ENCODE measurements at places on chromosomes 12 and 14. TPM values are rescaled to one million over a fixed set of nuclear protein-coding genes. Genes with fewer than 3 reads are reported as not detected.

The WNT1 gene
- not detected for total RNA-seq

The ARHGEF40 gene
- total RNA-seq, result 63.8 TPM

The SLC22A17 gene
- total RNA-seq, result 38.8 TPM

The AMN gene
- total RNA-seq, result not detected

The OR4K13 gene
- total RNA-seq, result 3.4 TPM

The RTN1 gene
- total RNA-seq, result 12.5 TPM

The SLCO1B1 gene
- total RNA-seq, result not detected

The TMEM132C gene
- 4.1 TPM for total RNA-seq

The COX8C gene
- not detected for total RNA-seq

The RD3L gene
- total RNA-seq, result not detected

The PROX2 gene
- total RNA-seq, result 0.72 TPM

The CLEC1A gene
- 3.1 TPM for total RNA-seq

The CLEC6A gene
- total RNA-seq, result 3.9 TPM

The GLIPR1L2 gene
- 2.9 TPM for total RNA-seq

The IL26 gene
- total RNA-seq, result not detected

The MDGA2 gene
- 1.7 TPM for total RNA-seq

The CCDC88C gene
- total RNA-seq, result 8.4 TPM

The RNF10 gene
- 86.9 TPM for total RNA-seq

The HOXC10 gene
- total RNA-seq, result 3.4 TPM

The KCNH3 gene
- 0.24 TPM for total RNA-seq

The SERPINA12 gene
- not detected for total RNA-seq

The PTPRB gene
- 29.4 TPM for total RNA-seq

The RIPK3 gene
- 5.3 TPM for total RNA-seq

The GALC gene
- 26.0 TPM for total RNA-seq

The CEP128 gene
- 8.9 TPM for total RNA-seq

The GPR162 gene
- 1.9 TPM for total RNA-seq

The P2RX4 gene
- 36.1 TPM for total RNA-seq

The SPX gene
- 7.7 TPM for total RNA-seq

The STYK1 gene
- 2.4 TPM for total RNA-seq

The RBP5 gene
- 3.9 TPM for total RNA-seq

The FGF23 gene
- total RNA-seq, result 4.3 TPM

The TEX52 gene
- 11.3 TPM for total RNA-seq

The GRIN2B gene
- 2.6 TPM for total RNA-seq

The NGB gene
- total RNA-seq, result not detected

The C3AR1 gene
- total RNA-seq, result 9.6 TPM

Data from umbilical cord (tissue), 2 donors.